RWPE2 (cell line): ENCODE measurements at places on chromosomes 4 and X.

- DNase-seq: no peak
These were observed 9.8 kb downstream of the FGFR3 start for GRCh38 chr4:1802720-1803522.

DNA sequence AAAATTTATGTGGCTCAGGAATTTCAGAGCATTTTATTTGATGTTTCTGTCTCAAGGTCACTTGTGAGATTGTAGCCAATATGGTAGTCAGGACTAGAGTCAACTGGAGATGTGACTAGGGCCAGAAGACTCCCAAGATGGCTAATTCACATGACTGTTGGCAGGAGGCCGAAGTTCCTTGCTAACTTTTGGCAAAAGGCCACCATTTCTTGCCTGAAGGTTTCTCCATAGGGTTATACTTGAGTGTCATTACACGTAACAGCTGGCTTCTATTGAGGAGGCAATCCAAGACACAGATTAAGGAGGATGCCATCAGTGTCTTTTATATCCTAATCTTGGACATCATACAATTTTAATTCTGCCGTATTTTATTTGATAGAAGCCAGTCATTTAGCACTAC, 162.3 kb upstream of the MAOA start:
- DNase-seq: no peak

GRCh38 chrX:22541926-22542325, 269.2 kb downstream of the CBLL2 start:
- no peak for DNase-seq

DNA sequence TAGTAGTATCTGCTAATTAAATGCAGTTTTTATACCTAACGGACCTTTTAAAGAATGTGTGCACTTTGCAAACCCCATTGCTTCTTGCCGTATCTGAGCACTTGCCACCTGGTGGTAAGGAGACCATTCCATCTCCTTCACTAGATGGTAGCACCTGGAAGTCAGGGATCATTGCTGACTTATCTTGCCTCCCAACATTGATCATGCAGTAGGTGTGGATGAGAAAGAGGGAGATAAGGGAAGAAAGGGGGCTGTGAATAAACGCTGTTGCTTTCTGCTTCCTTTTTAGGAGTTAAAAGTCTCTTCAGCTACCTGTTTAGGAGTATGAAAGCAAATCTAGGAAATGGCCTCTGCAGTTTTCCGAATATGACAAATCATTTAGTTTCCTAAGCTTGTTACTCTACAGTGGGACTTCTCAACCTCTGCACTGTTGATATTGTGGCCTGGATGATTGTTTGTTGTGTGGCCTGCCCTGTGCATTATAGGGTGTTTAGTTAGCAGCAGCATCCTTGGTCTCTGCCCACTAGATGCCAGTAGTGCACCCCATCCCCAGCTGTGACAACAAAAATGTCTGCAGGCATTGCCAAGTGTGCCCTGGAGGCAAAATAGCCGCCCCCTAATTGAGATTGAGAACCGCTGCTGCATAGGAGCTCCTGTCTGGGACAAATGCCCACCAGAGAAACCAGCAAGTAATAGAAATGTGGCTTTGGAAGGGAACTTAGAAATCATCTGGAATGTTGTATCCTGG, 38.8 kb downstream of the GAB1 start:
- DNase-seq: no peak

- no peak for DNase-seq
These were observed 1.1 kb downstream of the TIMP1 start for GRCh38 chrX:47583240-47583861.

- no peak for DNase-seq
These were observed 14.7 kb upstream of the ATP8A1 start for GRCh38 chr4:42671431-42672194.

GRCh38 chr4:122836941-122837340, 10.3 kb downstream of the FGF2 start:
- DNase-seq: no peak

DNA sequence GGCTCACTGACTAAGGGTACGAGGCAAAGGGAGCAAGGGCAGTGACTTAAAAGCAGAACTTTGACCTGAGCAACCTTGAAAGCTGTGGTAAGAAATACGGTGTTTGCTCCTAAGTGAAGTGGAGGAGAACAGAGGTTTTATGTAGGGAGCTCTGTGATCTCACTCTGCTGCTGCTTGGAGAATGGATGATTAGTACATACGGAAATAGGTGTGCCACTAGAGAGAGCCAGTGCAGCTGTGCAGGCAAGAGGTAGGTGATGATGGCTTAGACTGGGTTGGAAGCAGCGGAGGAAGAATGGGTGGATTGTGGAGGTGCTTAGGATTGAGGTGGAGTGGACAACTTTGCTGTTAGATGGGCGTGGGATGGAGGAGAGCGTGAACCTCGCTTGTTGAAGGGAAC, 85.0 kb downstream of the FAM193A start:
- no peak for DNase-seq

DNA sequence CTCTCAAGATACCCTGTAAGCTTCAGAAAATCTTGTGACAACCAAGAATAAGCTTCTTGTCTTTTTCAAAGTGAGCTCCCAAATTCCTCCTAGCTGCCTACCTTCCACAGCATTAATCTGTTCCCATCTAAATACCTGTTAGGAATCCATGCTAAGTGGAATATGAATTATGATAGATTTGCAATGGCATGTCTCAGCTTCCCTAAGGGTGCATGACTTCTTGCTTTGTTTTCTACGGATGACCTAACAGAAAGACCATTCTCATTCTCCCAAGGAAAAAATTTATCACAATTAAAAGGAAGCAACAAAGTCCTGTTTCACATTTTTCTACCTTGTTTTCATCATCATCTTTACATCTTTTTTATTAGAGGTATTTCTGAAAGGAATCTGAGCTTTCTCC, 532.7 kb downstream of the GRXCR1 start:
- no peak for DNase-seq
